ENCODE measurements at places on chromosomes 3 and 15.

GRCh38 chr15:88049506-88049905 lies 207.0 kb downstream of the NTRK3 start:
- no peak for DNase-seq

DNA sequence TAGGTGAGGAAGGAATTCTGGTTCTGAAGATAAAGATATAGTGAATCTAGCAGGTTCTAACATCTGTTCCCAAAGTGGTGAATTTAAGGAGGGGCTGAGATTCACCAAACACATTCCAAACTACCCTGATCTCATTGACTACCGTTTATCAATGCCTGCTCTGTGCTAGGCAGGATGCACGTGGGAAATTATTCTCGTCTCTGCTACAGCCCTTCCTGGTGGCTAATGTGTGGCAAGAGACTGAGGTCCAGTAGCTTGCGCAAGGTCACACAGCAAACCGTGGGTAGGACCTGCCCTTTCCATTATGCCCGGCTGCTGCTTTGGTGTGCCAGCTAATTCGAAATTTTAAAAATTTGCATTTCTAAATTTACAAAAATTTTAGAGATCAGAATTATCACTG lies 209.5 kb upstream of the TRIM42 start:
- no peak for DNase-seq

DNA sequence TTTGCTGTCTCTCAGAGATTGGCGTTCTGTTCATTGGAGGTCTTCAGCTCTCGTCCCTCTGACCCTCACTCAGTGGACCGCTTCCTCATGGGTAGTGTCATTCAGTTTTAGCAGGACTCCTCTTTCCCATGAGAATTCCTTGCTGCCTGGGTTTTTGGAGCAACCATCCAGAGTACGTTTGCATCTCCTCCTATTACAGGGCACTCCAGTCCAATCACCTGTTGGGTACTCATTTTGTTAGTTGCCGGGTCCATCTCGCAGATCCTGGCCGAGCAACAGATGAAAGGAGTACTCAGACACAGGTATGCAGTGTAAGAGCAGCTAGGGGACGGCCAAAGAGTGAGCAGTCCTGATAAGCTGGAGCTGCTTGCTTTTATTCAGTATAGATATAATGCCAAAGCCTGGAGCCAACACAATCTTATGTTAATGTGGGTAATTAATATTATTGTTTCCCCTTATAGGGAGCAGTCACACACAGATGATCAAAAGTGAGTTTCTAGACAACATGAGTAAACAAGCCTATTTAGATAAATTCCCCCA lies 49.6 kb downstream of the ISG20 start:
- no peak for DNase-seq

- DNase-seq, result no peak
These were observed 30.5 kb upstream of the ATP13A3 start for GRCh38 chr3:194517333-194517732.

- DNase-seq, result no peak
These were observed 361.0 kb upstream of the IL12A start for GRCh38 chr3:159627634-159628033.

- no peak for DNase-seq
These were observed 80.3 kb downstream of the TM4SF4 start for GRCh38 chr3:149554826-149555225.

GRCh38 chr3:53083949-53084309 lies 38.1 kb upstream of the SFMBT1 start:
- no peak for DNase-seq

- DNase-seq, result no peak
These were observed 168.8 kb downstream of the DCLK3 start for GRCh38 chr3:36595511-36595910.

GRCh38 chr3:51198477-51198876 lies 186.6 kb upstream of the MANF start:
- no peak for DNase-seq

DNA sequence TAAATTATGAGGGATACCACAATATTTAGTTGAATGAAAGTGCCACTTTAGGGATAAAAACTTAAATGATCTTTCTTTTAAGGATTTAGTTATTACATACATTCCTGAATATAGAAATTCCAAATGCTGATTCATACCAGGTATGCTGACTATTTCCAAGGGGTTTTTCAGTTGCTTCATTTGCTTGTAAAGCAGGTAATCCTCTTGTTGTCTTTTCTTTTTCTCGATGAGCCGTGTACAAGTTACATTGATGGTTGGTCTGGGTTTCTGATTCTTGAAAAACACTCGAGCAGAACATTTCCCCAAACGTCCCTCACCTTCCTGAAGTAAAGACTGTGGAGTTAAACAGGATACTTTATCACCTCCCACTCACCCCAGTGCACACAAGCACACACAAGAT lies 21.7 kb downstream of the RARRES1 start:
- no peak for DNase-seq

- DNase-seq, result no peak
These were observed 12.6 kb upstream of the COL8A1 start for GRCh38 chr3:99625643-99626416.

- DNase-seq, result no peak
These were observed 304.8 kb downstream of the CTNNB1 start for GRCh38 chr3:41503998-41504623.

DNA sequence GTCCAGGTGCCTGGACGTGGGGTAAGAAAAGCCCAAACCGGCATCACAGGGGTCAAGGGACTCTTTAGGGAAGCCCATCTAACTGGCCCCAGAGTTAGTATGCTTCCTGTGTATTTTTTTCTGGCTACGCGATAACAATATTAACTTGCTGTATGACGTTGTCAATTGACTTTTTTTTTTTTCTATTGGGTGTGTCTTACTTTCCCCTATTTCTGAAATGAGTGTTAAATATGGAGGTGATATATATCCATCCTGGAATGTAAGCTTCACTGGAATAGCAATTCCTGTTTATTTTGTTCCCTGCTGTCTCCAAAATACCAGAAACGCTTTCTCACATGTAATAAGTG lies 598 bp upstream of the GMNC start:
- no peak for DNase-seq

DNA sequence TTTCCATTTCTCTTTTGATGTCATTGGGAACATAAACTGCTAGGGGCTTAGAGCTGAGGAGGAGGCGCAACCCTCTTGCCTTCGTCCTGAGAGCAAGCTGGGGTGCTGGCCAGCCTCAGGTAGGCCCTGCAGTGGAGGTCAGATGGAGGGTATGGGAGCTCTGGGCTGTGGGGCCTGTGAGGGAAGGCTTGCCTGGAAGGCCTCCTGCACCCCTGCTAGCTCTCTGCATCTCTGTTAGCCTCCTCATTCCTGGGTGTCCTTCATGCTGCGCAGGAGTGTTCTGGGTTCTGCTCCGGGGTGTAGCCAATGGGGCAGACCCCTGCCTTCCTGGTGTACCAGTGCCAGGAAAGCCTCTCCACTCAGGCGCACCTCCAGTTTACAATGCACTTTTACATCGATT lies 11.8 kb downstream of the GP5 start:
- DNase-seq, result no peak

GRCh38 chr15:49652922-49653321 lies 32.1 kb downstream of the DTWD1 start:
- DNase-seq, result no peak

DNA sequence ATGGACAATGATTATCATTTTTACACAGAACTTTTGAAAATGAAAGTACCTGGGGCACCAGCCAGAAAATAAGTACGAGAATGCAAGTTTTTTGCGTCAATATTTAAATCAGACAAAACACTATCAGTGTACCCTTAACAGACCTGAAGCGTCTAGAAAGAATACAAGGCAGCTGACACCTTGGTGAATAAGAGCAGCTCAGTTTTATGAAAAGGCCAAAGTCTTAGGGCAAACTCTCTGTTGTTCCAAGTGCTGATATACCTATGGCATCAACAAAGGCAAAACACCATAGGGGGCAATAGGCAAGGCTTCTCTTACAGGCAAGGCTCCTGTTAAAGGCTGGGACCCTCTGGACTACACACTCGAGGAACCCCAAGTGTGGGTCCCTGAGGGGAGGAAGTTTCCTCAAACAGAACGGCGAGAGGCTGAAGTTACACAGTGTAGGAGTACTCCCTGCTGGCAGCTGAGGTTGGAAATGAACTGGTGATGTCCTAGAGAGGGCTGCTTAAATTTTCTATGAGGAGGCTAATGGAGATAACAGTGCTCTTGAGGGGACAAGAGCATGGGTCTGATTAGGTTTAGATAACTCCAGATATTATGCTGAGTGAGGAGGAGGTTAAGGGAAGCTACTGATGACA lies 291.0 kb downstream of the TIGIT start:
- DNase-seq, result no peak

GRCh38 chr3:1079662-1080061 lies 13.2 kb upstream of the CNTN6 start:
- no peak for DNase-seq

- DNase-seq, result no peak
These were observed 68.0 kb downstream of the FBN1 start for GRCh38 chr15:48577469-48577868.

GRCh38 chr3:144275005-144275404 lies 303.4 kb downstream of the DIPK2A start:
- no peak for DNase-seq

DNA sequence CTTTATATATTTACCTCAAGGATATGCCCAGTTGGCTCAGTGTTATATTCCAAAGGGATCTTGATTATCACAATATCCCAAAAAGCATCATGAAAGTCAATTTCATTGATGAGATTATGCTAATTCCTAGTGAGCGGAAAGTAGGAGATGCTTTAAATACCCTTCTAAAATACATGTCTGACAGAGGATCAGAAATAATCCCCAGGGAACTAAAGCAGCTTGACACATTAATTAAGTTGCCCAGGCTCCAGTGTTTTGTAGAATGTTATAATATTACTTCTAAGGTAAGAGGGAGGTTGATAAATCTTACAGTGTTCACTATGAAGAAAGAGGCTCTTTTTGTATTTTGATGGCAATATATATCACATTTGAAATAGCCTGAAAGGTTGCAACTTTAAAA lies 767.5 kb upstream of the ROBO1 start:
- no peak for DNase-seq

GRCh38 chr3:174049472-174049871 lies 651.9 kb downstream of the NLGN1 start:
- no peak for DNase-seq

DNA sequence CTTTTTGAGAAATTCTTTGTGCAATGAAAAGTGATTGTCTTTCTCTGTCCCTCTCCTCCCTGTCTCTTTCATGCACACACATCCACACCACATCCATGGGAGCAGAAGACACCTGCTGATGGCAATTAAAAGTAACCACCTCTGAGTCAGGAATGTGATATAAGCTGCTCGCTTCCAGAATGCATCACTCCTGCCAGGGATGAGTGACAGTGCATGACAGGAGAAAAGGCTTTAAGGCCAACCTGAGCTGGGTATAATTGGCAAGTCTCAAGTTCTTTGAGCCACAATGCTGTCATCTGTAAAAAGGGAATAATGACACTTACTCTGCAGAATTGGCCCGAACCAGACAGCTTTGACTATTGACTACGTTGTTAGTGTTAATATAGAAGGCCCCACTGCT lies 59.6 kb downstream of the UBP1 start:
- no peak for DNase-seq

DNA sequence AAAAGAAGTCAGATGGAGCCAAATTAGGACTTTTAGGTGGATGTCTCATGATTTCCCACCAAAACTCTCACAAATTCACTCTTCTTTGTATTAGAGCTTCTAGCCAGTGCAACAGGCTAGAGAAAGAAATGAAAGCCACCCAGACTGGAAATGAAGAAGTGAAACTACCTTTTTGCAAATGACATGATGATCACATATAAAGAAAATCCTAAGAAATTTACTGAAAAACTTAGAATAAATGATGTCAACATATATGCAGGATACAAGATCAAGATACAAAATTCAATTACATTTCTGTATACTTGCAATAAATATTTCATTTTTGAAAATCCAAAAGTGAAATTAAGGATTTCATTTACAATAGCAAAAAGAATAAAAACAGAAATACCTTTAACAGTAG lies 110.8 kb downstream of the LRIG1 start:
- no peak for DNase-seq

GRCh38 chr15:39720621-39721611 lies 61.7 kb downstream of the FSIP1 start:
- DNase-seq, result no peak

DNA sequence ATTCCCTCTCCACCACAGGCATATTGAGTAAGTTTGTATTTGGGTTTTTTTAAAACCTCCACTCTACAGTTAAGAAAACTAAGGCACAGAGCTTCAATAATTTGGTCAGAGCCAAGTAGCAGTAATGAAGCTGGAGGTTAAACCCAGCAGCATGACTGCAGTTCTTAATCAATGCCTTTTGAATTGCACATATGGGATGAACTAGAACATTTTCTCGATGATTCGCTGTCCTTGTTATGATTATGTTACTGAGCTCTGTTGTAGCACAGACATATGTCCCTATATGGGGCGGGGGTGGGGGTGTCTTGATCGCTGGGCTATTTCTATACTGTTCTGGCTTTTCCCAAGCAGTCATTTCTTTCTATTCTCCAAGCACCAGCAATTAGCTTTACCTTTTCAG lies 1.6 kb upstream of the CCR5 start:
- DNase-seq, result no peak

GRCh38 chr3:125107363-125107762 lies 51.6 kb upstream of the HEG1 start:
- DNase-seq, result no peak

- no peak for DNase-seq
These were observed 122.6 kb upstream of the EPHA3 start for GRCh38 chr3:88984832-88985231.

DNA sequence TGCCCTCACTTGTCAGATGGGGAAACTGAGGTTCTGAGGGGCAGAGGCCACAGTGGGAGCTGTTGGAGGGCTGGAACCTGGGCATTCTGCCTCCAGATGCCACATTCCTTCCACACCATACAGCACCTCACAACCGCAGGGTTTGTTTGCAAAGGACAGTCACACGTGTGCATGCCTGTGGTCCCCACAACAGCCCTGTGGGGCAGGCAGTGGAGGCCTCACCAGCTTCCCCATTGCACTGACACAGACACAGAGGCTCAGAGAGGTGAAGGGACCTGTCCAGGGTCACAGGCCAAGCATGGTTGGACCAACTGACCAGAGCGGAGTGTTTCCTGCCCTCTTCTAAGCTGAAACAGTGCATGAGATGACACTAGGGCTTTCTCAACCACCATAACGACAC lies 75.2 kb upstream of the SEC13 start:
- no peak for DNase-seq

GRCh38 chr3:117750674-117751269 lies 1041.2 kb downstream of the TUSC7 start:
- no peak for DNase-seq

DNA sequence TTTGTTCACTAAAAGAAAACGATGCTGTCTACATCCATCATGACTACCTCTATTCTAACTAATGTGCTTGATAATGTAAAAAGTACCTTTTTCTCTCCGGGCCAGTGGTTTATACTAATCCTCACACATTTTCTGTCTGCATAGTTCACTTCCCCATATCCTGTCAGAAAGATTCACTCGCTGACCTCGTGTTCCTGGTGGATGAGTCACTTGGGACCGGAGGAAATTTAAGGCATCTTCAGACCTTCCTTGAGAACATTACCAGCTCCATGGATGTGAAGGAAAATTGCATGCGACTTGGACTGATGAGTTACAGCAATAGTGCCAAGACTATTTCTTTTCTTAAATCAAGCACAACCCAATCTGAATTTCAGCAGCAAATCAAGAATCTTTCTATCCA lies 33.8 kb downstream of the COL6A5 start:
- no peak for DNase-seq

GRCh38 chr3:197913641-197914380 lies 36.2 kb upstream of the RPL35A start:
- DNase-seq, result no peak

GRCh38 chr15:84807228-84807627 lies 9.9 kb upstream of the ALPK3 start:
- DNase-seq, result no peak

All from CD14-positive monocyte (primary cell).